T47D (cell line): ENCODE measurements at places on chromosomes 7 and 10.

GRCh38 chr10:97376413-97376812 lies 24.7 kb downstream of the RRP12 start:
- no peak for DNase-seq

- no peak for DNase-seq
Measured at GRCh38 chr7:124033095-124033806, 384 bp upstream of the TMEM229A start.

DNA sequence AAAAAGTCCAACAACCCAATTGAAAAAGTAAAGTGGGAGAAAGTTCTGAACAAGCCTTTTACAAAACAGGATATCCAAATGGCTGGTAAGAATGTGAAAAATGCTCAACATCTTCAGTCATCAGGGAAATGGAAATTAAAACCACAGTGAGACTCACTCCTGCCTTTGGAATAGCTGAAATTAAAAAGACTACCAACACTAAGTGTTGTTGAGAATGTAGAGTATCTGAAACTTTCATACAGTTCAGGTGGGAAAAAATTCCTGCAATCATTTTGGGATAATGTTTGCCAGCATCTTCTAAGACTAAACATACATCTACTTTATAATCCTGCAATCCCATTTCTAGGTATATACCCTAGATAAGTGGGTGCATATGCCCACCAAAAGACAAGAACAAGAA lies 395.1 kb downstream of the GRID1 start:
- DNase-seq, result no peak

- DNase-seq, result peak; percentile 80
Measured at GRCh38 chr10:102401735-102402511, 6.4 kb downstream of the NFKB2 start.

DNA sequence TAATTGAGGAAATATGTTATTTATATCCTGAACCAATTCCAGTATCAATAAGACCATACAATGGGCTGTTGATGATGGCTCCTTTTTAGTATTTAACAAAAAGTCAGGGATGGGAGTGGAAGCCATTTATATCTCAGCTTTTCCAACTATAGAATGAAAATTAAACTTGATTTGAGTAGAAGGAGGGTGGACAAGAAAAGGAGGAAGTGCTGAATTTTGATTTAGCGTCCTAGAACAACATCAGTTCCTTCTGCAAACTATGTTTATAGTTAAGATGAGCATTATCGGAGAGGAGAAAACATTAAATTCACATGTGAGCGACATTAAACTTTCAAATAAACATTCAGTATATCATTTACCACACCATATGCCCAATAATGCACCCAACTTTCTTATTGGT lies 149.3 kb upstream of the YAE1 start:
- DNase-seq, result no peak

DNA sequence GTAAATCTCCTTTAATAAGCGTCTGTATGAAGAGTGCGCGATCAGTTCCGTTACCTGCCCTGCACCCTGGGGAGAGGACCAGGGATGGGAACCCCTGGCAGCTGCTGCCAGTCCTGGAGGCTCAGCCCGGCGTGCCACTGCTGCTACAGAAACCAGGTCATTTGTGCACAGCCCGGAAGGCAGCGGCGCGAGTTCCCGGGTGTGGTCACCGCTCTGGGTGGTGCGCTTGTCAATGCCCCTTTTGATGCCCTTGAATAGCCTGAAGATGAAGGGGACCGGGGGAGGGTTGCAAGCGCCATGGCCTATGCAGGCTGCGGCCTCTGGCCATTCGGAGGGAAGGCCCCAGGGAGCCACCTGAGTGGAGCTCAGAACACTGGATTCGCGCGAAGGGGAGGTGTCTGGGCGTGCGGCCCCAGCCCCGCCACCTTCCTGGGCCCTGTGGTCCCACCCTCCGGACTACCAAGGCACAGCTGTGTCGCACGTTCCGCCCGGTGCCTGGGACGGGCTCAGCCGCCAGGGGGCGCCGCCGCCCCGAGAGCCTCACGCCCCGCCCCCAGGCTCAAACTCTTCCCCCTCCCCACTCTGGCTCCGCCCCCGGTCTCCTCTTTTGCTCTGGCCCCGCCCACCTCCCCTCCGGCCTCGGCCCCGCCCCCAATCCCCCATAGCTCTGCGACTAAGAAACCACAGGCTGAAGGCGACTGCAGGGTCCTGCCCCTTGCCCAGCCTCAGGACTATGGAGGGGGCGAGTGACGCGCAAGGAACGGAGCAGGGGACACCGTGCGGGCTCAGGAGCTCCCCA lies 16.5 kb downstream of the AP5Z1 start:
- no peak for DNase-seq

GRCh38 chr7:113444261-113444660 lies 325.9 kb upstream of the SMIM30 start:
- DNase-seq, result no peak

- peak; percentile 55 for DNase-seq
Measured at GRCh38 chr7:30225863-30226613, 58.4 kb upstream of the ZNRF2 start.

DNA sequence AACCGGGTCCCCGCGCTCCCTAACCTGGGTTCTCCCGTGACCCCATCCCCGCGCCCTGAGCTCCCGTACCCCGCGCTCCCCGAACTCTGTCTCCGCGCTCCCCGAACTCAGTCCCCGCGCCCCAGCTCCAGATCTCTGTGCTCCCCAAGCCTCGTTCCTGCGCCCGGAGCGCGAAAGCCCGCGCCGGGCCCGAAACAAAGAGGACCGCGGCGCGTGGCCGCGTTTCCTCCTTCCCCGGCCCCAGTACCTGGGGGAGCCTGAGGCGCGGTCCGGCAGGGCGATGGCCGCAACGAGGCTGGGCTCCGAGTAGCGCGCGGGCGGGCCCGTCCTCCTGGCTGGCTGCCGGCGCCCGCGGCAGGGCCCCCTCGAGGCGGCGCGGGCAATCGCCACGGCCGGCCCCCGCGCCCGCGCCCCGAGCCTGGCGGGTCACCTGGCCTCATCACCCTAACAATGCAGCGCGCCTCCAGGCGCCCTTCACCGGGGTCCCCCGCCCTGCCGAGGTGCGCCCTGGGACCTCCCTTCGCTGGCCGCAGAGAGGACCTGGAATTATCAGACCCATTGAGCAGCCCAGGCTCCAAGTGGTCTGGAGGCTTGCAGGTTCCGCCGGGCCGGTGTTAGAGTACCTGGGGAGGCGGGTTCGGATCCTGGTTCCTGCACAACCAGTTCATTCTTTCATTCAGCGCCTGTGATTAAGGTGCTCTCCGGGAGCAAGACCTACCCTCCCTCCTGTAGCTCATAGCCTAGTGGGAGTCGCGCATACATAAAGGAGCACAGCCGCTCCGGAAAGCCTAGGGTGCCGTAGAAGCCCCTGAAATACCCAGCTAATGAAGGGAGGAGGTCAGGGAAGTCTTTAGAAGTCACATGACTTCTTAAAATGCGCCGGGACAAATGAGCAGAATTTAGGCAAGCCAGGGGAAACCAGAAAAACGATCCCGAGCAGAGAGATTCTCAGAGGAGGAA lies at the start of gene TNS3:
TNS3 (minus strand) TSS at position 308 of the 960 bp plus-strand sequence. CDS start 142,475 bp downstream, outside the sequence.
- DNase-seq, result peak; percentile 68

GRCh38 chr10:114140036-114140435 lies 34.0 kb downstream of the CCDC186 start:
- DNase-seq, result no peak

GRCh38 chr10:54130394-54130793 lies 670.6 kb downstream of the PCDH15 start:
- DNase-seq, result peak; percentile 28

DNA sequence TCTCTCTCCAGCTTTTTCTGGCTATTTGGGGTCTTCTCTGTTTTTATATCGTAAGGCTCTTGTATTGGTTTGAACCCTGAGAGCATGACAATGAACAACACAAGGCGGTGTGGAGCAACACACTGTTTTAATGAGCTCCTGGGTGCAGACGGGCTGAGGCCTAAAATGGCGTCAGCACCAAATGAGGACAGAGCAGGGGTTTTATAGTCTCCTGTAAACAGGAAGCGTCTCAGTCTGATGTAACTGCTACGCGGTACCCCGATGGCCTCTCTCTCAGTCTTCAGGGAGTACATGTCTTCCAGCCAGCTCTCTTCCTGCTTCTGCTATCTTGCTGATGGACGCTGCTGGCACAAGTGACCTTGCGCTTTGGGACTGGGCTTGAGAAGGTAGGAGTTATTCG lies 95.9 kb upstream of the CCDC71L start:
- DNase-seq, result no peak
